GM06990 (cell line): ENCODE measurements at places on chromosomes 6 and 20.

GRCh38 chr6:110799189-110799588 lies 16.1 kb downstream of the CDK19 start:
- no peak for DNase-seq

- DNase-seq: no peak
Measured at GRCh38 chr6:38051819-38052434, 232.4 kb downstream of the ZFAND3 start.

GRCh38 chr6:144335311-144335861 lies 50.3 kb downstream of the UTRN start:
- DNase-seq: no peak

- DNase-seq: no peak
Measured at GRCh38 chr6:15585760-15586214, 77.0 kb downstream of the DTNBP1 start.

DNA sequence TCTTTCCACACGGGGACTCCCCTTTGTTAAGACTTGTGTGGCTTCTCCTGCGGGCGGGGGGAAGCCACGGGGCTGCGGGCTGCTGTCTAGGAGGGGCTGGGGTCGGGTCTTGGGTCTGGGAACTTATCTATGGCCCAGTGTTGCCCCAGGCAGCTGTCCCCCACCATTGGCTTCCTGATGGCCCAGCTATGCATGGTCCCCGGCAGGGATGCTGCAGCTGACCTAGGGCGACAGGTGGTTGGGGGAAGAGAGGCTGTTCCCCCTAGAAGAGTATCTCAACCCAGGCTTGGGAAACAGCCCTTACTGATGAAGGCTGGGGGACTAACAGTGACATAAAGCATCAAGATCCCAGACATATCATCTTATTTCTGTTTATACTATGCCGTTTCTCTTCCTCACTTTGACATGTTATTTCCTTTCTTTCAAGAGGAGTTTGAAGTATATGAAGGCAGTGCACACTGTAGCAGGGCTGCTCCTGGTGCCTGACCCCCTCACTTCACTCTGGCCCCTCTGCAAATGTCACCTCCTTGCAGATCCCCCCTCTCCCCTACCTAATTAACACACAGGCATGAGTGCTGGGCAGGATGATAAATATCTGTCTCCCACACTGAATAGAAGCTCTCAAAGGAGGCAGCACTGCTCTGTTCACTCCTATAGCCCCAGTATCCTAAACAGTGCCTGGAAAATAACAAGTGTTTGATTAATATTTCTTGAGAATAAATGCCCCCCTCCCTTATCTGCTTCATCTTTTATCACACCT lies 87.0 kb downstream of the HIVEP2 start:
- DNase-seq: no peak

DNA sequence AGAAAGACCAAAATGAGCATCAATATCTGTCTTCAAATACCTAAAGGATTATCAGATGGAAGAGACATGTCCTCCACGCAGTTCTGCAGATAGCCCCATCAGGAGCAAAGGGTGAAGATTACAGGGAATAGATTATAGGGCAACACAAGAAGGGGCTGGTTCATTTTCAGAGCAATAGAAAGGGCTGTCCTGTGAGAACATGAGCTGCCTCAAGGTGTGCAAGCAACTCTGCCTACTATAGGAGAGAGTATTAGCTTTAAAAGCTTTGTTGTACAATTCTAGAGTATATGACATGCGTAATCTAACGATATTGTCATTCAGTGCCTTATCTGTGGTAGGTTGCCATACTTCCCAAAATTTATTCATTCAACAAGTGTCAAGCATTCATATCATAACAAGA lies 112.7 kb downstream of the NRSN1 start:
- DNase-seq: no peak

DNA sequence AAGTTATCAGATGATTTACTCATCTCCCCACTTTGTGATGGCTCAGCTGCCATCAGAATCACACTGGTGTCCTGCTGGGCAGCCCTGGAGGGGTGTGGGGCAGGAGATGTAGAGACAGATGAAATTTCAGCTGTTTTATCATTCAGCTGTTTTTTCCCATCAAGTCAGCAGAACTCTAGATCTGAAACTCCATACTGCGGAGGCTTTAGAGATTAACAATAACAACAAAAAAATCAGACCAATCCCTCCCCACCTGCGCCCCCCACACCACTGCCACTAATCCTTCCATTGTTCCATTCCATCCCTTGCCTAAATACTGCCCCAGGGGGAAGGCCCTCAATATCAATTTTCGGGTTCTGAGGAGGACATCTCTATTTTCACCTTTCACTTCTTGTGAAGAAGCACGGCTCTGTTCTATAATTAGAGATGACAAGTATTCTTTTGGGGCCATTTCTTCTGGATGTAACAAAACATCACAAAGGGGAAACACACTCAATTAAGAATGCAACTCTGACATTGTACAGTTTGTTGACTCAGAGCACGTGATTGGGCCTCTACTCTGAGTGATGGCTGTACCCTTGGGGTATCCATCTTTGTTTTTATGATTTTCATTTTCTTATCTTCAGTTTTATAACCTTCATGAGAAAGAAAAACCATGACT lies 396.3 kb downstream of the ZFAND3 start:
- peak; percentile 41 for DNase-seq

DNA sequence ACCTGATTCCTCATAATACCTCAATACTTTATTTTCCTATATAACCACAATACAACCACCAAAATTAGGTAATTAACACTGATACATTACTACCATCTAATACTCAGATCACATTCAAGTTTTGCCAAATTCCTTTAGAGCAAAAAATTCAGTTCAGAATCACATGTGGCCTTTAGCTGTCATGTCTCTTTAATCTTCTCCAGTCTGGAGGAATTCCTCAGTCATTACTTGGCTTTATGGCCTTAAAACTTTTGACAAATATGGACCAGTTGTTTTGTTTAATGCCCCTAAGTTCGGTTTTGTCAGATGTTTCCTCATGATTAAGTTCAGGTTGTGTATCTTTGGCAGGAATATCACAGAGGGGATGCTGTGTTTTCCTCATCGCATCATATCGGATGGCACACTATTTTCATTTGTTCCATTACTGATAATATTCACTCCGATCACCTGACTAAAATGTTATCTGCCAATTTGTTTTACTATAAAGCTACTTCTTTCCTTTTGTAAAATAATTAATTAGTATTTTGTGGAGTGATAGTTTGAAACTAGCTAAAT lies 51.2 kb upstream of the AKIRIN2 start:
- DNase-seq: no peak

DNA sequence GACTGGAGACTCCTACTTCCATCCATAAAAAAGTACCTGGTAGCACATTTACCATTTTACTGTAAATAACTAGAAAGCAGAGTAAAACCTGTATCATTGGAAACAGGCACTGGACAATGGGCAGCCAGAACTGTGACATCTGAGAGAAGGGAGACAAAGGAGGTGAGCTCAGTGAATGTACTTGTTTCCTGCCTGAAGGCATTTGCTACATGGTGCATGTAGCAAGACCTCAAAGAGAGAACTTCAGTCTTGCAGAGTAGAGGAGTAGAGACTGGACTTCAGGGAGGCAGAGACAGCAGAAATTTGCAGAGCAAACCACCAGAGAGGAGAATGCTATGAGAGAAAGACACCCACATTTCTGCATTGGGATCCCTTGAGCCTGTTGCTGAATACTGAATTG lies 171.0 kb upstream of the CCN2 start:
- DNase-seq: no peak

GRCh38 chr20:44211177-44212039 lies 837 bp upstream of the OSER1 start:
- no peak for DNase-seq

GRCh38 chr6:154951345-154952200 lies 43.5 kb upstream of the TIAM2 start:
- peak; percentile 52 for DNase-seq

GRCh38 chr6:130324657-130325056 lies 41.2 kb upstream of the TMEM200A start:
- no peak for DNase-seq

DNA sequence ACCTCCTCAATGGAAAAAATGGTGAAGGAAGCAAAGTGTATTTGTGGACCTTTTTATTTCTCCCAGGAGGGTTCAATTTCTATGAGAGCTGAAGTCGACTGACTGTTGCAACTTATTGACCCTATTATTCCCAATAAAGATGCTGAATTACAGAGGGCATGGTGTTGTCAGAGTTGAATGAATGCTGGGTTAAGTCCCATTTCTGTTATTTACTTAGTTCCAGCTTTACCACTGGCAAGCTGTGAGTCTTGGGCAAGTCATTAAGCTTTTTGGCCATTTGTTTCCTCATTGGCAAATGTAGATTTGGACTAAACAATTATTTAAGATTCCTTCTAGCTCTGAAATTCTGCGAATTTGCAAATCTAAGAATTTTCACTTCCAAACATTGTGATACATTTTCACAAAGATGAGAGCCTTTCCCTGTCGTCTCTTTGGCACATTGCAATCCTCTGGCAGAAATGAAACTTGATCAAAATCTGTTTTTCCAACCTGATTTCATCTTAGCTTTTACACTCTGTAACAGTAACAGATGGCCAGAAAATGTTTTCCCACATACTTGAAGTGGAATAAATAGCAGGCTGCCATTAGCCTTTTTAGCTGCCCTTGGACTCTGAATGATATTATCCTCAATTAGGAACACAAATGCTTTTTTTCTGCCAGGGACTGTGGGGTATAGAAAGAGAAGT lies 21.3 kb downstream of the BLTP3A start:
- no peak for DNase-seq

DNA sequence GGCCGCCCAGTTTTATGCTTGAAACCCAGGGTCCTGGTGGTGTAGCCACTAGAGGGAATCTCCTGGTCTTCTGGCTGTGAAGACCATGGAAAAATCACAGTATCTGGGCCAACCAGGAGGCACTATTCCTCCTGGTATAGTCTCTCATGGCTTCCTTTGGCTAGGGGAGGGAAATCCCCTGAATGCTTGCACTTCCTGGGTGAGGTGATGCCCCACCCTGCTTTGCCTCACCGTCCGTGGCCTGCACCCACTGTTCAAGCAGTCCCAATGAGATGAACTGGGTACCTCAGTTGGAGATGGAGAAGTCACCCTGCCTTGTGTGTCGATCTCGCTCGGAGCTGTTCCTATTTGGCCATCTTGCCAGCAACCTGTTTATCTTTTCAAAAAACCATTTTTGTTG lies 10.1 kb upstream of the ZNF337 start:
- no peak for DNase-seq

DNA sequence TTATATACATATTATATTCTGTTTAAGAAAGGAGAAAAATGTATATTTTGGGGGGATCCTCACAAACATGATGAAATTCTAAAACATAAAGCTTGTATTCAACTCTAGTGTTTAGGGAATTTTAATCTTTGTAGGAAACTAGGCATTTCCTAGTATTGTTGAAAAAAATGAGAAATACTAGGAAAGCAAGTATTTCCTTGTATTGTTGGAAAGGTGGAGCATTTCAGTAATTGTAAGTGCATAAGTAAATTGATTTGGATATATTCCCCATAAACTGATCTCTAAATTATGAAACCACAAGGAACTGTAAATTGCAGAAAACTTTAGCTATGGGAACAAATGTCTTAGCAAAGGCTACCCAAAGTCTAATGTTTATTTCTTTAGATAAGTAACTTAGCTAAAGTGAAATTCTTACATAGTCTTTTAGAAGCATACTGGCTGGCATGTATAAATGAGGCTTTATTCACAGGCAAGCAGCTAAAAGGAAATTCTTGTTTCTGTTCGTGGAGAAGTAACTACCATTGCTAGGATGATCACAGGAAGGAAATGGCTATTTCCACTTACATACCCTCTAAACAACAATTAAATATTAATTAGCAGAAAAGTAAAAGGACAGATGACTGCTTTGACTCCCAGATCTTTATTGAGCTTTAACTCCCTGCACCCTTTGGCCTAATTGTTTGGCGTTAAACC lies 19.9 kb upstream of the NRN1 start:
- DNase-seq: no peak

DNA sequence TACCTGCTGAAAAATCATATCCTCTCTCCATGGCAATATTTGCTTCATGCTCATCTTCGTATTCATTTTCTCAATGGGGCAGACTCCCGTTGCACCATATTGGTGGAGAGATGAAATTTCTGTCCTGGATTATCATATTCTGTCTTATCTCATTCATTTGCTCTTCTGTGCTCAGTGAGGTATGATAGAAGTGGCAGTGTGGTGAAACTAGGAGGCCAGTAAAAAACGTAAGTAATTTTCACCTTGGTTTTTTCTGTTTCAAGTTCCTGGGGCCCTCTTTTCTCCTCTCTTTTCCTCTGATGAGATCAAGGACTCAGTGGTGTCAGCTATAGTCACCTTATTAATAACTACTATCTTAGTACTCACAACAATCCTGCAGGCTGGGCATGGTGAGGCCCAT lies 182.5 kb upstream of the HDAC2 start:
- no peak for DNase-seq

DNA sequence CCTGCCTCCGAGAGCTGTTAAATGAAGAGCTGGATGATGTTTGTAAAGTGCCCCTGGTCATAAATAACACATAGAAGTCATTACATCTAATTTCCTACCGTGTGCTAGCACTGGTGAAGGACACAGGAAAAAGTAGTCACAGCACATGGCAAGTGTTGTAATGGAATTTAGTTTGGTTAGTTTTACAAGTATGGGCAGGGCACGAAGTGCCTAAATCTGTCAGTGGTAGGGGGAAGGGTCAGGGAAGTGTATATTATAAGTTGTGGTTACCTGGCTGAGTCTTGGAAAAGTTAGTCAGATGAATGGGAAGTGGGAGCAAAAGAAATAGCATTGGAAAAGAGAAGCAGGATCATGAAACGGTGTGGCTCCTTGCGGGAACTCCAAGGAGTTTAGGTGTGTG lies 1.6 kb downstream of the RIPPLY2 start:
- no peak for DNase-seq

- DNase-seq: no peak
Measured at GRCh38 chr6:134363323-134364039, 45.6 kb upstream of the SGK1 start.

- no peak for DNase-seq
Measured at GRCh38 chr6:132007474-132008190, 56.5 kb upstream of the CCN2 start.

DNA sequence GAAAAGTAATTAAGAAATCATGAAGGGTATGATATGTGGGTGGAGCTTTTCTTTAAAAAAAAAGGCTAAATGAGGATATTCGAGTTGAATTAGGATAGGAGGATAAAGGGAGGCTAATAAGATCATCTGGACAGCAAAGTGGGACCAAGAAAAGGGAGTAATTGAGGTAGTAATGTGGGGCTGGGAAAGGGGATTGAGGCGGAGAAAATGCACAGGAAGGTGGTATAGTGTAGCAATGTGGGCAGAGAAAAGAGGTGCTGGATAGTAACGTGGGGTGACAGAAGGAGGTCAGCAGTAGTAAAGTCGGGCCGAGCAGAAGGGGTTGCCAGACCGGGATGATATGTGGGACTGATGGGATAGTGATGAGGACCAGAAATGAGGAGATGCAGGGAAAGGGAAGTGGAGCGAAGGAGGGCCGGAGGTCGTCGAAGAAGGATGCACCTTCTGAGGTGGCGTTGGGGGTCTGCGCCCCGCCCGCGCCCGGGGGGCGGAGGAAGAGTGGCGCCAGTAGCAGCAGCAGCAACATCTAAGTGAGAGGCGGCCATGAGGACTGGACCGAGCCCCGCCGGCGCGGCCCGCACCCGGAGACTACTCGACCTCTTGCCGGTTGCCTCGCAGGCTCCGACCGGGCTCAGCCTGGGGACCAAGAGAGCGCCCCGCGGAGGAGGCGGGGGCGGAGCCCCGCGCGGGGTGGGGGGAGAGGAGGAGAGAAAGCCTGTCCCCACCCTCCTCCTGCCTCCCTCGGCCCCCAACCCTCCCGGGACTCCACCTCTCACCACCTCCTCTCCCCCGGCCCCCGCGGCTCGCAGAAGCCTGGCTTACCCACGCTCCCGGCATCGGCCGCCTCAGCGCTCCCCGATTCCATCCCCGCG lies 887 bp downstream of the GABBR1 start:
- peak; percentile 49 for DNase-seq
